Kidney capillary endothelial cell (primary cell): ENCODE measurements at places on chromosomes 2 and 18.

DNA sequence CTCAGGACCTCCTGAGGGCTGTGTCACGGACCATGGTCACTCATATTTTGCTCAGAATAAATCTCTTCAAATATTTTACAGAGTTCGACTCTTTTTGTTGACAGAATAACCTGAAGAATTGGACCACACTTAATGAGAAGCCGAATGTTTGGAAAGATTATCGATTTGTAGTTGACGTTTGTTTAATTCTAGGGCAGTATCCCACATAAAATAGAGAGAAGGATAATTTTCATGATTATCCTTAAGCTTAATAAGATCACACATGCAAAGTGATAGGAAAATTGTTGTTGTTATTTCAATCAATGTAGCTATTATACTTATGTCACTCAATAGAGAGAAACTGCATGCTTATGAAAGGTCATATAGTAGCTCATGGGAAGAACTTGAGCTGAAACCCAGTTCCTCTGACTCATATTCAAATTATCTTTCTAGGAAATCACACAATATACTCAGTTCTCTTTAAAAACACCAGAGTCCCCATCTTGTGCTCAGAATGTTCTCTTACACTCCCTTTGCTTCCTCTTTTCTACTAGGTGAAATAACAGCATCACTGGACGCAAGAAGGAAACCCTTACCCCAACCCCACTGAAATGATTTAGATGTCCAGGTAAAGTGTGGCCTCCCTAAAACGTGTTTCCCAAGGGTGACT lies 982.1 kb downstream of the TSN start:
- no peak for DNase-seq

GRCh38 chr2:98821629-98822135 lies 90.8 kb upstream of the MGAT4A start:
- DNase-seq = no peak

- DNase-seq = no peak
These were observed 243.7 kb downstream of the NDUFA10 start for GRCh38 chr2:239781454-239781853.

DNA sequence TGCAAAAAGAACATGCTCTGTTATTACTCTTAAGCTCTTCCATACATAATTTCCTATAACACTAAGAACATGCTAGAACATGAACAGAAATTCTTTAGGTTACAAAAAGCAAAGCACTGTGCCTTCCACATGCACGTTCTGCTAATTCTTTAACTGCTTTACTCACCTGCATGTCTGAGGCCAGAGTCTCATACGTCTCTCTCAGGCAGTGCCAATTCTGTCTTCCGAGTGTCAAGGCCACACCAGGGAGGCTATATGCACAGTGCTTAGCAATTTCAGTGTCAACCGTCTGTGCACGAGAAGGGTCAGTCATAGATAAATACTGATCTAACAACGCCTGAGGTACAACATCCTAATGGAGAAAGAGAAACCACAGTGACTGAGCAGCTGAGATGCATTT lies 55.1 kb downstream of the PPP4R1 start:
- no peak for DNase-seq

DNA sequence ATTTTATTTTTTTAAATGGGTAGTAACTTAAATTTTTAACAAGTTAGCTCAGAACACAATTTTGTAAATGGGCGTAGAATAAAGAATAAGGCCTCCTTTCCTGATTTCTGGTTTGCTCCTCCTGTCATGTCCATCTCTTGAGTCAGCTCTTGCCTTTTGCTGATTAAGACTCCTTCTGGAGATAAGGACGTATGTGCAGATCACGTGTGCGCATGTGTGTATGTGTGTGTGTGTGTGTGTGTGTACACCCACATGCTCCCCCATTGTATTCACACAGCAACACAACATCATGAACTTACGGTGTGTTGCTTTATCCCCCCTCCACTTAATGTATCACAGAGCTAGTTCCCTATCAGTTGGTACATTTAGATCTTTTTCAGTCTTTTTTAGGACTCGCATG lies 182.9 kb downstream of the PRKCE start:
- no peak for DNase-seq

GRCh38 chr2:145563741-145564615 lies 1044.1 kb upstream of the ZEB2 start:
- DNase-seq = no peak

- no peak for DNase-seq
These were observed 67.5 kb upstream of the BZW1 start for GRCh38 chr2:200744201-200744602.

DNA sequence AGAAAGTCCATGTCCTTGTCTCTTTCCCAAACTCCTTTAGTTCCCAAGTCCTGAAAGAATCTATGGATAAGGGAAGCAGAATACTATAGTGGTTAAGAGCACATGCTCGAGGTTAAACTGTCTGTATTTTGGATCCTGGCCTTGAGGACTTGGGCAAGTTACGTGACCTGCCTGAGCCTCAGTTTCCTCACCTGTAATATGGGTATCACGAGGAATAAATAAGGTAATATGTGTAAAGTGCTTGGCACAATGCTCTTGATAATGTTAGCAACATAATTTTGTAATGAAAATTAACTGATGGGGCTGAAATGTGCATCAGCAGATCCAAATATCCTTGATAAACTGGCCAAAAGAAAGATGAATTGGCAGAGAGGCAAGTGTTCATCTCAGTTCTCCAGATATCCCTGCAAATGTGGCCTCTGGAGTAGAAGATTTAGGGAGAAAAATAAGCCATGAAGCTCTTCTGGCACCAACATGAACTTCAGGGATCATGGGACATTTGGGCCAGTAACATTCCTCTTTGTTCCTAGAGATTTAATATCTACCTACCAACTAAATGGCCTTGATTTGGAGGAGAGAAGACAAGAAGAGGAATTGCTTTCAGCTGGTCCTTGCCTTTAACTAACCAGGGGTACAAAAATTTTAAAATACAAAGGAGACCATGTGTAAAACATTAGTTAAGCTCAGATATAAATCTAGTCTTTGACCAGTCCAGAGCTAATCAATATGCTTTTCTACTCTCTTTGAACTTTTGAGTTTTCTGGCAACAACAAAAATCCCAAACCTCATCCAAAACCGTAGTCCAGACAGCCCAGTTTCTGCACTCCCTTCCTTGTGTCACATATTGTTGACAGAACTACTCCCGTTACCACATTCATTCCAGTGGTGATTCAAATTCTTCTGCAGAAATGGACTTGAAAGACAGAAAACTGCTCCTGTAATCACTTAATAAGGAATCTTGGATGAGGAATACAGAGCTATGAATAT lies 52.7 kb upstream of the EML4 start:
- DNase-seq = no peak

GRCh38 chr2:99140860-99141109 lies 722 bp upstream of the C2orf15 start:
- peak; percentile 16 for DNase-seq

- no peak for DNase-seq
These were observed 49.5 kb upstream of the MBP start for GRCh38 chr18:77181950-77182707.

- DNase-seq = no peak
These were observed 11.6 kb downstream of the TRAPPC8 start for GRCh38 chr18:31931163-31931885.

DNA sequence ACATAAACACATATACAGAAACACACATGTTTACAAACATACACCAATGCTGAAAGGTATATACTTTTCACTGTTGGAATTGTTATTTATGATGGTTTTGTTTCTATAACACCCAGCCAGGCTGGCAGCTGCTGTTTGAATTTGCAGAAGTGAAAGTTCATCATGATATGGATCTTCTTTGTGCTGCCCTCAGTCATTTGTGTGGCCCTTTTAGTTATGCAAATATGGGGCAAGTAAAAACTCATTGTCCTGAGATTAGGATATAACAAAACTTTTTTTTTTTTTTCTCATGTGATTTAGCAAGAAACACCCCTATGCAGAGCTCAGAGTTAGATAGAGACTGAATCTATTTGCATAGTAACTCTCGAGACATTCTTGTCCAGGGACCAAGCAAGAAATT lies 714.1 kb downstream of the KCNJ3 start:
- DNase-seq = no peak

- no peak for DNase-seq
These were observed 164.7 kb downstream of the CCDC102B start for GRCh38 chr18:68962623-68963022.

GRCh38 chr2:187210726-187211125 lies 237.3 kb downstream of the CALCRL start:
- no peak for DNase-seq

DNA sequence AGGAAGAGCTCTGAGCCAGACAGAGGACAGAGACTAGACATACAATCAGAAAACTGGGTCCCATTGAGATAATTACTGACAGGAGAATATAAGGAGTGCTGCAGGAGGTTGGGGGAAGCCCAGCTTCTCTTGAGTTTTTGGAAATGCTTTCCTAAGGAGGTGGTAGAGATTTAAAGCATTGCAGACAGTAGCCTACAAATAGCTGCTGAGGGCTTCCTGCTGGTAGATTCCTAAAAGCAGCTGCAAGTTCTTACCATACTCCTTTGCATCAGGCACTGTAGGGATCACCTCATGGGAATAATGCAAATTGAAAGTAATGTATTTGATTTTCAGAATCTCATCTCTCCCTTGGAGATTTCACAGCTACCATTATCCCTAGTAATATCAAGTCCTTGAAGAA lies 902.6 kb upstream of the GCFC2 start:
- no peak for DNase-seq

GRCh38 chr18:67969458-67969857 lies 452.9 kb upstream of the DSEL start:
- DNase-seq = no peak

- DNase-seq = peak; percentile 66
These were observed 600 bp downstream of the RALB start for GRCh38 chr2:120253021-120253882.

GRCh38 chr2:109195193-109196045 lies 66.4 kb downstream of the SH3RF3 start:
- no peak for DNase-seq

- no peak for DNase-seq
These were observed 141.6 kb downstream of the HDAC4 start for GRCh38 chr2:239259173-239259572.

DNA sequence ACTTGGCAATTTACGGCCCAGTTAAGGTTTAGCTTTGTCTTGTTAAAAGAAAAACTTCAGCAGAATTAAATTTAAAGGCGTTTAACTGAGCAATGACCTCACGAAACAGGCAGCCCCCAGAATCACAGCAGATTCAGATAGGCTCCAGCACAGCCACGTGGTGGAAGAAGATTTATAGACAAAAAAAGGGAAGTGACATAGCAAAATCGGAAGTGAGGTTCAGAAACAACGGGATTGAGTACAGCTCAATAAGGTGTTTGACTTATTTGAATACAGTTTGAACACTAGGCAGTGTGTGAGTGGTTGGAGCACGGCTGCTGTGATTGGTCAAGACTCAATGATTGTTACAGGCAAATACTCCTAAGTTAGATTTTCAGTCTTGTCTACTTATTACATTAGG lies 79.8 kb downstream of the MOGAT1 start:
- no peak for DNase-seq

- no peak for DNase-seq
These were observed 646.2 kb downstream of the XIRP2 start for GRCh38 chr2:167534443-167534842.

- DNase-seq = no peak
These were observed 355.6 kb downstream of the PAX3 start for GRCh38 chr2:221943076-221943810.

GRCh38 chr18:13126966-13127598 lies 91.5 kb upstream of the LDLRAD4 start:
- DNase-seq = no peak

DNA sequence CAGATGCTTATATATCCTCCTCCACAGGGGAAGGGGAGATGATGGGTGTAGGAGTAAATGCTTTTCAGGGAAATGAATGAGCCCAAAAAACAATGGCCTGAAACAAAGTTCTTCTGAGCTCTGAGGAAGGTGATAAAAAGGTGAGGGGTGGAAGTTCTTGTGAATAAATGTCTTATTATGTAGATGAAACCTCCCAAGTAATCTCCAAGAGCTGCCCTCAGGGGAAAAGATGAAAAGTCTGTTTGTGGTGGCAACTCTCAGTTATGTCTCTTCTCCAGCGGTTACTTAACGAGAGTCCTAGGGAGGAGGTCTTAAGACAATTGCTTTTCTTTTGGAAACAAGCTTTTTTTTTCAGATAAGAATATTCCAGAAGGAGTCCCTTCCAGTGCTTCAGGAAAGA lies 115.5 kb upstream of the CHAC2 start:
- no peak for DNase-seq

- no peak for DNase-seq
These were observed 400.3 kb upstream of the SMIM21 start for GRCh38 chr18:75827751-75828287.

- DNase-seq = no peak
These were observed 1143.4 kb downstream of the CNTNAP5 start for GRCh38 chr2:125168442-125168841.

GRCh38 chr2:225270861-225271260 lies 128.6 kb upstream of the NYAP2 start:
- peak; percentile 42 for DNase-seq

- no peak for DNase-seq
These were observed 51.4 kb upstream of the SPRED2 start for GRCh38 chr2:65483763-65484162.

DNA sequence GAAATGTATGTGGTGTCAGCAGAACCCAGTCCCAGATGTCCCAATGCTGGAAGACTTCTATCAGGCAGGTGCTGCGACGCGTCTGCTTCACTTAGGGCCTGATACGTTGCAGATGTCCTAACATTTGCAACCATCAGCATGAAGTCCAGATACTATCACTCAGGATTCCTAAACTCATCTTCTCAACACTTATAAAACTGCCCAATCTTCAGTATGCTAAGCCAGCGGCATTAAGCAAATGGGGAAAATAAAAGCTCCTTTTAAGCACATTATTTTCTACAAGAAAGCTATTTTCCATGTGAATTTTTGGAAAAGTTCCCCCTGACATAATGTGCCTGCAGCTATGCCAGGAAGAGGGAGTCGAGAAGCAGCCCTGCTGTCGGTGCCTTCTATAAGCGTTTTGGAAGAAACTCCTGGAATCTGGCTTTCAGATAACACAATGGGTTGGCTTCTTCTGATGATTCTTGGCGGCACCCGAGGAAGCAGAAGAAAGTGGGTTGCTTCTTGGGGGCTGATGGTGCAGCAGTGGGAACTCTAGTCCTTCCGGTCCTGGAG lies 60.7 kb upstream of the ITGA6 start:
- DNase-seq = no peak

DNA sequence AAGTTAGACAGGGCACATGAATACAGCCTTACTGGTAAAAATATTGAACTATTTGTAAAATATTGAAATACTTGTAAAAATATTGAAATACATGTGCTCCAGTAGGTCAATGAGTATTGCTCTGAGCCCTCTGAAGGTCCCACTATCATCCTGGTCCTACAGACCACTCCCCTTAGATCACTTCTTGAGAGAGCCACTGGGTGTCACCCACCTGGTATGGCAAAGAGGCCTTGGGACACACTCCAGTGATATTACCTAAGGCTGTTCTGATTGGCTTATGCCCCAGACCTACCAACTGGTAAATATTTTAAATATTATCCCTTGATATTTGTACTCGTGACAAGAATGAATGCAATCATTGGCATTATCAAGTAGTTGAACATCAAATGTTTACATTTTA lies 5.0 kb downstream of the THSD7B start:
- no peak for DNase-seq

- no peak for DNase-seq
These were observed 925 bp upstream of the NPC1 start for GRCh38 chr18:23587220-23587642.

- DNase-seq = no peak
These were observed 926.8 kb upstream of the SLC39A10 start for GRCh38 chr2:194730266-194730665.

- no peak for DNase-seq
These were observed 46.8 kb upstream of the GAREM2 start for GRCh38 chr2:26126074-26126473.
